ENCODE measurements at places on chromosomes 5 and 9.

- no peak for DNase-seq
These were observed 121.7 kb downstream of the ICE1 start for GRCh38 chr5:5544094-5544663.

DNA sequence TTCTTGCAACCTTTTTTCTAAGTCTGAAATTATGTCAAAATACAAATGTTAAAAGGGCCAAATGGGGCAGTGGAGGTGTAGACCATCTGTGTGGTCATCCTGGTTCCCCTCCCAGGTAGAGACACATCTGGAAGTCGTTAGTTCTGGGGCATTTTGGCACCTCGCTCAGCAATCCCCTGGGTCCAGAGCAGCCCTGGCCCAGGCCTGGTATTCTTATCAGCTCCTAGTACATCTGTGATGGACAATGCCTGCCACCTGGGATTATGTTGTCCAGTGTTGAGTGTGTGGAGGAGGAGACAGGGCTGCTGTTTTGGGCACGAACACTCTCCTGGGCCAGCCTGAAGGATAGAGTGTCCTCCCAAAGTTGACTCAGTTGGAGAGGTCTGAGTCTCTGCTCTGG is 74.8 kb downstream of the GADD45G start:
- DNase-seq, result no peak

- no peak for DNase-seq
These were observed 15.2 kb downstream of the FIBCD1 start for GRCh38 chr9:130923611-130924447.

DNA sequence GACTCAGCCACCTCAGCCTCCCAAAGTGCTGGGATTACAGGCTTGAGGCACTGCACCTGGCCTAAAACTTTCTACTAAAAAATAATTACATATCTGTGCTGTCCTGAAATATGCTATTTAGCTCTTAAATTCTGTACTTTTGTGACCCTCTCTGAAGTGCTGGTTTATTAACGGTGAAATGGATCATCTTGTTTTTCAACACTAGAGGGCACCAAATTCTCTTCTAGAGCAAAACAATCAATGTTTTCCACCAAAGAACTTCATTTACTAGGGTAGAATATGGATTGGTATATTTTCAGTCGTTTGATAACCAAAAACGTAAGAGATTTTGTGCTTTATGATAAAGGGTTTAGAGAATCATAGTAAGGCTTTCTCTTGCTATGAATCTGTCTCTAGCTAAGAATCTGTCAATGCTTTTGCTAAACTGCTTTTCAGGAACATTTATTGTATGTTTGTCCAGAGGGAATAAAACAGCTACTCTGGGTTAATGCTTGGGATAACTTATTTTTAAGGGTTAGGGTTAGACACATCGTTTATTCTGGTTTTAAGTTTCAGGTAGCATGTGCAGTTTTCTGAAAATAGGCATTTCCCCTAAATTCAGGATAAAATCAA is 63.6 kb downstream of the RNF180 start:
- peak; percentile 39 for DNase-seq

GRCh38 chr9:136805207-136805740 is 2.5 kb upstream of the RABL6 start:
- DNase-seq, result no peak

DNA sequence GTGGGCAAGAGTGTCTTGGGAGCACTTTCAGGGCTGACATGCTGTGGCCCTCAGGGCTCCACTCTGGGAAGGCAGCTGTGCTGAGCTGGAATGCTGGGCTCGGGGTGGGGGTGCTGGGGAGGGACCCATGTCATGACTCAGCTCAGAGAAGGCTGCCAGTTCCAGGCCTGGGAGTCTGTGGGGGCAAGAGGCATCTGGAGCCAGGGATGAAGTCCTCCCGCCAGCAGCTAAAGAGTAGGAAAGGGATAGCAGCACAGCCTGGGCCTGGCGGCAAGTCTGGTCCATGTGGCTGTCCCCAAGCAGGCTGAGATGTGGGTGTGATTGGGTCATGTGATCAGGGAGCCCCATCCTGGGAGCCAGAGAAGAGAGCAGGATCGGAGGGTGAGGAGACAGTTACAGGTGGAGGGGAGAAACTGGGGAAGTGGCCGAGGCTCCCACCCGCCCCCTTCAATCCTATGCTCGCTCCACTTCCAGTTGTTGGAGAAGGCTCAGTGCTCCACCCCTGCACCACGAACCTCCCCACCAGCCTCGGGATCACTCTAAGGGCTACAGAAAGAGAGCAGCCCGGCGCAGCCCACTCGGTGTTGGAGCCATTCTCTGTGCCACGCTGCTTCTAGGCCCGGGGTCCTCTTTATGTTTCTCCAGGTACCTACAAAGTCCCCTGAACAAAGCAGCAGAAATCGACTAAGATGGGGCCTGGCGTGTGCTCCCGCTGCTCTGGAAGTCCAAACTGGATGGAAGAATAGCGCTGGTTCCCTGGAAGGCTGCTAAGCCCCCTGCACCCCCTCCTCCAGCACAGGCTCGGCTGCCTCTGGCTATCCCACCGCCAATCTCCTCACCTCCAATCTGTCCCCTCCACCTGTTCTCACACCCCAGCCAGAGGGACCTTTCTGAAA is 12.0 kb downstream of the PDGFRB start:
- no peak for DNase-seq

- no peak for DNase-seq
These were observed 118.6 kb downstream of the ARRDC3 start for GRCh38 chr5:91264311-91265051.

- no peak for DNase-seq
These were observed 132.6 kb downstream of the SPOCK1 start for GRCh38 chr5:137366526-137366925.

GRCh38 chr9:84450029-84450428 is 109.5 kb upstream of the SLC28A3 start:
- DNase-seq, result no peak

DNA sequence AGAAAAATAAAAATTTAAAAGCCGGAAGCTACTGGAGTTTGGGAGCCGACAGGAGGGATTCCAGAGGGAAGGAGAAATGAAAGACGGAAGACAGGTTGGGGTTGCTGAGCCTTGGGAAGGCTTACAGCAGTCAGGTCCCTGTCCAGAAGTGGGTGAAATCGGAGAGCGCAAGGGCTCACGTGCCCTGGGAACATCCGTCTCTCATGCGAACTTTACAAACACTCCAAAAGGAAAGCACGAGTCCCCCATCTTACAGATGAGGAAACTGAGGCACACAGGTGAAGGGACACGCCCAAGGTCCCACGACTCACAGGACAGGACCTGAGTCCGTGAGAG is 347 bp upstream of the OLFML2A start:
- DNase-seq, result no peak

- DNase-seq, result no peak
These were observed 113.4 kb downstream of the TLE1 start for GRCh38 chr9:81575956-81576355.

- no peak for DNase-seq
These were observed 200.7 kb upstream of the TBC1D2 start for GRCh38 chr9:98456156-98456613.

GRCh38 chr5:1515311-1515920 is 8.3 kb downstream of the LPCAT1 start:
- no peak for DNase-seq

GRCh38 chr9:13755551-13755950 is 476.1 kb upstream of the MPDZ start:
- no peak for DNase-seq

- DNase-seq, result no peak
These were observed 207.8 kb downstream of the ENC1 start for GRCh38 chr5:74432721-74433120.

GRCh38 chr9:33116860-33117259 is 40.4 kb upstream of the SMU1 start:
- DNase-seq, result no peak

GRCh38 chr5:169460123-169460522 is 123.5 kb upstream of the SPDL1 start:
- DNase-seq, result no peak

DNA sequence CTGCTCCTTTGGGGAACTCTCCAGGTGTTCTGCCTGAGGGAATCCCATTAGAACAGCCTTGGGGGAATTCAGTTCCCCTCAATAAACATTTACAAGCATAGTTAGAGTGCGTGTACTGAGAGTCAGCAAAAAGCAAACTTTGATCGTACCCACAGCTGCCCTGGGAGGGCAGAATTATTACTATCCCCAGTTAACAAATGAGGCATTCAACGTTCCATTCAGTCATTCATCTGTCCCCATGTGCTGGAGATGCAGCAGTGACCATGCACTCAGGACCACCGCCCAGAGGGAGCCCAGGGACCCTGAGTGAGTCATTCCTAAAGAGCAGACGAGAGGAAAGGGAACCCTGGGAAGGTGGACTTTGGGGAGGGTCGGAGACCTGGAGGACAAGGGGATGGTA is 19.1 kb upstream of the TTLL11 start:
- DNase-seq, result no peak
